ENCODE measurements at places on chromosomes 2 and 18. TPM values are rescaled to one million over a fixed set of nuclear protein-coding genes. Genes with fewer than 3 reads are reported as not detected.

YES1 gene
- 49.4 TPM for total RNA-seq

KCNE4 gene
- 2.2 TPM for total RNA-seq

GPR45 gene
- total RNA-seq, result not detected

MYO7B gene
- total RNA-seq, result 242 TPM

TUBA4B gene
- total RNA-seq, result not detected

ANAPC1 gene
- total RNA-seq, result 40.1 TPM

RMC1 gene
- 4.4 TPM for total RNA-seq

CRIM1 gene
- total RNA-seq, result 76.6 TPM

MAIP1 gene
- total RNA-seq, result 104 TPM

SERPINB3 gene
- not detected for total RNA-seq

TRPM8 gene
- not detected for total RNA-seq

GBX2 gene
- total RNA-seq, result not detected

TRABD2A gene
- total RNA-seq, result 48.2 TPM

CERKL gene
- not detected for total RNA-seq

HTRA2 gene
- 18.1 TPM for total RNA-seq

HOXD13 gene
- total RNA-seq, result not detected

TEKT4 gene
- total RNA-seq, result not detected

LINC00305 gene
- total RNA-seq, result not detected

DSG1 gene
- total RNA-seq, result 0.16 TPM

TMEM169 gene
- 1.9 TPM for total RNA-seq

TMEM37 gene
- total RNA-seq, result 148 TPM

STAM2 gene
- total RNA-seq, result 25.8 TPM

MC2R gene
- not detected for total RNA-seq

IL1F10 gene
- not detected for total RNA-seq

CHRNG gene
- not detected for total RNA-seq

MYCN gene
- total RNA-seq, result 0.48 TPM

CD8B2 gene
- total RNA-seq, result not detected

TMEFF2 gene
- not detected for total RNA-seq

ZSWIM2 gene
- total RNA-seq, result not detected

PAX8 gene
- 5.4 TPM for total RNA-seq

CNTNAP5 gene
- total RNA-seq, result 0.20 TPM

HOXD1 gene
- total RNA-seq, result 12.9 TPM

PLCD4 gene
- total RNA-seq, result 5.9 TPM

C1QL2 gene
- total RNA-seq, result not detected

COLEC12 gene
- total RNA-seq, result 1.4 TPM

HNMT gene
- total RNA-seq, result 36.3 TPM

HMSD gene
- not detected for total RNA-seq

CENPA gene
- 14.9 TPM for total RNA-seq

TMEM163 gene
- total RNA-seq, result not detected

ALPP gene
- not detected for total RNA-seq

KLHL41 gene
- total RNA-seq, result 1.1 TPM

IL1R2 gene
- 46.4 TPM for total RNA-seq

RUFY4 gene
- total RNA-seq, result not detected

CCDC74A gene
- total RNA-seq, result 4.4 TPM

APOB gene
- 0.95 TPM for total RNA-seq

TRIM43 gene
- not detected for total RNA-seq
